ENCODE measurements at places on chromosomes 2 and 18.

- no peak for DNase-seq
Observed at GRCh38 chr2:80852808-80853139, 548.2 kb upstream of the LRRTM1 start.

DNA sequence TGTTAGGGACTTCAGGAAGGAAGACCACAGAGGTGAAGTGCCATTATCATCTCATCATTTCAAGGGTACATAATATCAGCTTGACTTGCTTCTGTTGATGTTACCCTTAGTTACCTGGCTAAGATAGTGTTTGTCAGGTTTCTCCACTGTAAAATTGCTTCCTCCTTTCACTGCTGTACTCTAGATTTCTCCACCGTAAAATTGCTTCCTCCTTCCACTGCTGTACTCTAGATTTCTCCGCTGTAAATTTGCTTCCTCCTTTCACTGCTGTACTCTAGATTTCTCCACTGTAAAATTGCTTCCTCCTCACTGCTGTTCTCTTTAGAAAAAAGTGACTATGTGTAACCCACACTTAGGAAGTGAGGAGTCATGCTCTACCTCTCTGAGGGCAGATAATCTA is 1460.3 kb downstream of the SUCLG1 start:
- DNase-seq, result no peak

- no peak for DNase-seq
Observed at GRCh38 chr2:28434600-28434989, 41.9 kb downstream of the FOSL2 start.

DNA sequence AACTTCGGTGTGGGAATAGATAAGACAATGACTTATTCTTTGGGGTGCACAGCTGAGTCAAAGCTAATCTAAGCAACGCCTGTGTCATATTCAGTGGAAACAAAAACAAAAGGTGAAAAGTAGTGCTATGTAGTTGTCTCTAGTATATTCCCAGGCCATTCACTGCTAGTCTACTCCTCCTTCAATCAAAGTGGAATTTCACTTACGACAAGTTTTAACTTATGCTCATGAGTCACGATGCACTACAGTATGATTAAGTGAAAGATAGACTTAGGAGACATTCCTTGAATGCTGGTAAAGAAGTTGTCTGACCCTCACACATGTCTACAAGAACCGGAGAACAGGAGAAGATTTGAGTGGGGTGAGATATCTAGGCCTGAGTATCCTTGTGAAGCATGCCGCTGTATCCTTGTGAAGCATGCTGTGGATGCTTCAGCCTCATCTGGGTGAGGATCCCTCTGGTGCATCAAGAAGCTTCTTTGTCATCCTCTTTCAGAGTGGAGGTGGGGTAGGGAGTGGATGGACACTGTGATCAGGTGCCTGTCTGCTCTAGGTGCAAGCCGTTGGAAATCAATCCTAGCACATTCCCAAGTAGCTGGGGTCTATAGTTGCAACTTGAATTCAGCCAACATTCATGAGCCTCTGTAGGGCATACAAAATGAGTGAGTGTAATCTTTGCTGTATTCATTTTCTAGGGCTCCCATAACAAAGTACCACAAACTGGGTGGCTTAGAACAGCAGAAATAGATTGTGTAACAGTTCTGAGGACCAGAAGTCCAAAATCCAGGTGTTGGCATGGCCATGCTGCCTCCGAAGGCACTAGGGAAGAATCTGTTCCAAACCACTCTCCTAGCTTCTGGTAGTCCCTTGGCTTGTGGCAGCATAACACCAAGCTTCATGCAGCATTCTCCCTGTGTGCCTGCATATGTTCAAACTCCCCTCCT is 173.5 kb upstream of the FN1 start:
- peak; percentile 99 for DNase-seq

GRCh38 chr2:29196792-29197788 is 81.9 kb downstream of the CLIP4 start:
- DNase-seq, result peak; percentile 46

DNA sequence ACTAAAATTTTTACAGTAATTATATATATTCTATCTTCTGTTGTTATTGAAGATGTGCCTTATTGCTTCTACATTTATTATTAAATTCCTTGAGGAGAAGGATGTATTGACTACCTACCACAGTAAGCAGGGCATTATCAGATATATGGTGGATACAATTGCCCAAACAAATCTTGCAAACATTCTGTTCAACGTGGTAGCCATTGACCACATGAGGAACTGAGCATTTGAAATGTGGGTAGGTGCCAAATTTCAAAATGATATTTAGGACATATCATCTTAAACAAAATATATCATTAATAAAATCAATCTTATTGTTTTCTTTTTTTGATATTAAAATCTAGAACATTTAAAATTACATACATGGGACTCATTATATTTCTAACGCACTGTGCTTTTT is 11.1 kb downstream of the SCN3A start:
- DNase-seq, result no peak

DNA sequence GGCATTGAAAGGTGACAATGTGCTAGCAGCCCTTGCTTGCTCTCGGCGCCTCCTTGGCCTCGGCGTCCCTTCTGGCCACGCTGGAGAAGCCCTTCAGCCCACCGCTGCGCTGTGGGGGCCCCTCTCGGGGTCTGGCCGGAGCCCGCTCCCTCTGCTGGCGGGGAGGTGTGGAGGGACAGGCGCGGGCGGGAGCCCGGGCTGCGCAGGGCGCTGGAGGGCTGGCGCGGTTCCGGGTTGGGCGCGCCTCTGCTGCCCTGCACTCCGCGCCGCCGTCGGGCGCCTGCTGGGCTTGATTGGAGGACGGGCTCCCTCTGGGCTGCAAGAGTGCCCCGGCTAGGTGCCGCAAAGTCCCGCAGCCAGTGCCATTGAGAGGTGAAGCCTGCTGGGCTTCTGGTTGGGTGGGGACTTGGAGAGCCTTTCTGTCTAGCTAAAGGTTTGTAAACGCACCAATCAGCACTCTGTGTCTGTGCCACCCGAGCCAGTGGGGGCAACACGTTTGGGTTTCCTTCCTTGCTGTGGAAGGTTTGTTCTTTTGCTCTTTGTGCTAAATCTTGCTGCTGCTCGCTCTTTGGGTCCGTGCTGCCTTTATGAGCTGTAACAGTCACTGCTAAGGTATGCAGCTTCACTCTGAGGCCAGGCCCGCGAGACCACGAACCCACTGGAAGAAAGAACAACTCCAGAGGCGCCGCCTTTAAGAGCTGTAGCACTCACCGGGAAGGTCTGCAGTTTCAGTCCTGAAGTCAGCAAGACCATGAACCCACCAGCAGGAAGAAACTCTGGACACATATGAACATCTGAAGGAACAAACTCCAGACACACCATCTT is 14.8 kb upstream of the IMP4 start:
- peak; percentile 71 for DNase-seq

- no peak for DNase-seq
Observed at GRCh38 chr2:105999211-105999989, 194.7 kb downstream of the UXS1 start.

DNA sequence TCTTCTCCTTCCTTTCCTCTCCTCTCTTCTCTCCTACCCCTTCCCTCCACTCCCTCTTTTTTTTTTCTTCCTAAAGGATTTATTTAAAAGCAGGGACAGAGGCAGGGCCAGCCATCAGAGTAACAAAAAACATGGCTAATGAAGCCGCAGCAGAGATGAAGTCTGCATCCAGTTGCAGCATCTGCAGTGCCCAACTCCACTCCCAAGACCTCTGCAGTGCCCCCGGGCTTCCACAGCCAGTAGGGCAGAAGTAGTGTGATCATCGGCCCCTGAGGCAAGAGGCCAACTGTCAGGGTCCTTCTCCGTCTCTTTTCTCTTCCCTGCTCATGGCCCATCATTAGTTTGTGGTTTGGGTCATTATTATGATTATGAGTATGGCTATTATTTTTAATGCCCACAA is 4.2 kb upstream of the EGR4 start:
- no peak for DNase-seq

GRCh38 chr2:231800493-231801091 is 14.3 kb downstream of the COPS7B start:
- DNase-seq, result peak; percentile 34

GRCh38 chr2:105244451-105244850 is 2.9 kb downstream of the GPR45 start:
- no peak for DNase-seq

- no peak for DNase-seq
Observed at GRCh38 chr2:42960002-42960841, 167.8 kb upstream of the HAAO start.

- no peak for DNase-seq
Observed at GRCh38 chr2:85731606-85732005, 22.2 kb upstream of the ATOH8 start.

- DNase-seq, result no peak
Observed at GRCh38 chr2:161423421-161424393, 7.6 kb downstream of the TBR1 start.

DNA sequence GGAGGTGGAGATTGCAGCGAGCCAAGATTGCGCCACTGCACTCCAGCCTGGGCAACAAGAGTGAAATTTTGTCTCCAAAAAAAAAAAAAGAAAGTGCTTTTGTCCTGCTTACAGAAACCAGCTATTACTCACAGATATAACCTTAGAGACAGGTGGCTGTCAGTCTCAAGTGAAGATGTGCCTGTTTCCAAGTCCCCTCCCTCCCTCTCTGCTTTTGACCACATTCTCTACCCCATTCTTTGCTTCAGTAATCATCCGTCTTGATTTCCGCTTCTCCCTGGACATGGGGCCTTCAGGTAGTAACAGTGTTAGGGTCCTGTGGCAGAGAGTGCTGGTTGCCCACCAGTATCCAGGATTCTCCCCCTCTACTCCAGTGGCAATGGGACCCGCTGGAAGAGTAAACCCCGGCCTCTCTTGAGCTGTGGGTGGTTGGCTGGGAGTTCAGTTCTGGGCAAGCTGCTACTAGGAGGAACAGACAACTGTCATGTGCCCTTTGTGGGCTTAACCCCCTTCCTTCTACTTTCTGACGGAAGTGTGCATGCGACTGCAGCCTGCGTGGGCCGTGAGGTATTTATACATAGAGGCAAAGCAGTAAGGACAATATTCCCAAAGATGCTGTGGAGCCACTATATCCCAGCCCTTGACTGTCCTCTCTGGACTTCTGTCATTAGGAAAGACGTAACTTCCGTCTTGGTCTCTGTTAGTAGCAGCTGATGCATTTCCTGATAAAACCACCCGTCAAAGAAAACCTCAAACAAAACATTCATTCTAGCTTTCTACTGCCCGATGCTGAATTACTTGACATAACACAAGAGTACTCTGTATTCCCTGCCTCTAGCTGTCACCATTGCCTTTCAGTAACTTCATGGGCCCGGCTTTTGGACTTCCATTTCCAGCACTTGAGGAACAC is 17.8 kb downstream of the PDCL3 start:
- no peak for DNase-seq

DNA sequence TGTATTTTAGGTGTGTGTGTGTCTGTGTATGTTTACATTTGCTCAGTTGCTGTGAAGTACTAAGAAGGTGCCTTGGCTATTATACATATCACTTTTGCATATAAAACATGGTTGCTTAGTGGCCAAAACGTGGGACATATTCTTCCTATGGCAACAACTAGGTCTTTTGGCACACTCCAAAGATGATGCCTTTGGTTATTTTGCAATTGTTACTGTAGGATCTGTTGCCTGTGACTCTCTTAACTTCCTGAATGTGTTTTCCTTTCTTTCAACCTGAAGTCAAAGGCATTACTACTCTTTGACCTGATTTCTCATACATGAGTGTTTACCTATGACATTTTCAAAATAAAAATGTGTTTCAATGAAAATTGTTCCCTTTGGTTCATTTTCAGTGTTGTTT is 160.5 kb downstream of the UBE2E3 start:
- no peak for DNase-seq

GRCh38 chr2:98459496-98460175 is 15.0 kb downstream of the INPP4A start:
- DNase-seq, result no peak

- no peak for DNase-seq
Observed at GRCh38 chr2:174992886-174993285, 12.3 kb downstream of the CHN1 start.

GRCh38 chr2:223532161-223532560 is 70.0 kb downstream of the SCG2 start:
- no peak for DNase-seq

- DNase-seq, result no peak
Observed at GRCh38 chr2:240340361-240340761, 95.1 kb upstream of the GPC1 start.

DNA sequence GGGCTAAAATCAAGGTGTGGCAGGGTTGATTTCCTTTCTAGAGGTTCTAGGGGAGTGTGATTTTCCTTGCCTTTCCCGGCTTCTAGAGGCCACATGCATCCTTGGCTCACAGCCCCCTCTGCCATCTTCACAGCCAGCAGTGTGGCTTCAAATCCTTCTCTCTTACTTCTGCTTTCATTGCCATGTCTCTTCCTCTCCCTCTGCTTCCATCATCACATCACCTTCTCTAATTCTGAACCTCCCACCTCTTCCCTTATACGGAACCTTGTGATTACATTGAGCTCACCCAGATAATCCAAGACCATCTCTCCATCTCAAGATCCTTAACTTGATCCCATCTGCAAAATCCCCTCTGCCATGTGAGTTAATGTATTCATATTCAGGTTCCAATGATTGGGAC is 56.2 kb upstream of the RMDN2 start:
- DNase-seq, result no peak

- peak; percentile 77 for DNase-seq
Observed at GRCh38 chr2:239399921-239400595, 762 bp downstream of the HDAC4 start.

GRCh38 chr2:46535360-46535759 is 56.0 kb downstream of the TMEM247 start:
- peak; percentile 45 for DNase-seq

GRCh38 chr2:226788881-226789490 is 10.6 kb downstream of the IRS1 start:
- DNase-seq, result no peak

- DNase-seq, result no peak
Observed at GRCh38 chr2:229851870-229852269, 69.9 kb downstream of the TRIP12 start.

GRCh38 chr2:43178602-43179542 is 47.5 kb downstream of the ZFP36L2 start:
- DNase-seq, result peak; percentile 88

GRCh38 chr18:40911582-40912254 is 1043.3 kb upstream of the PIK3C3 start:
- DNase-seq, result peak; percentile 64

GRCh38 chr2:205834796-205835195 is 152.5 kb downstream of the NRP2 start:
- DNase-seq, result peak; percentile 88

- DNase-seq, result no peak
Observed at GRCh38 chr18:50654658-50655550, 95.0 kb downstream of the MAPK4 start.

GRCh38 chr18:13247506-13247905 is 28.9 kb downstream of the LDLRAD4 start:
- DNase-seq, result no peak

DNA sequence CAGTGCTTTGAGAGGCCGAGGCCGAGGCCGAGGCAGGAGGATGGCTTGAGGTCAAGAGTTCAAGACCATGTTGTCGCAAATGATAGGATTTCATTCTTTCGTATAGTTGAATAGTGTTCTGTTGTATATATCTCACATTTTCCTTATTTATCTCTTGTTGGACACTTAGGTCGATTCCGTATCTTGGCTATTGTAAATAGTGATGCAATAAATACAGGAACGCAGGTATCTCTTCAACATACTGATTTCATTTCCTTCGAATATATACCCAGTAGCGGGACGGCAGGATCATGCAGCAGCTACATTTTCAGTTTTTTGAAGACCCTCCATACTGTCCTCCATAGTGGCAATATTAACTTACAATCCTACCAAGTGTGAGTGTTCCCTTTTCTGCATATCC is 4.1 kb downstream of the TBC1D8 start:
- DNase-seq, result no peak

- no peak for DNase-seq
Observed at GRCh38 chr2:171711351-171711750, 24.1 kb downstream of the DYNC1I2 start.

GRCh38 chr2:72991980-72992733 is 74.8 kb downstream of the EMX1 start:
- no peak for DNase-seq
